ENCODE measurements at places on chromosomes 3 and 15.

DNA sequence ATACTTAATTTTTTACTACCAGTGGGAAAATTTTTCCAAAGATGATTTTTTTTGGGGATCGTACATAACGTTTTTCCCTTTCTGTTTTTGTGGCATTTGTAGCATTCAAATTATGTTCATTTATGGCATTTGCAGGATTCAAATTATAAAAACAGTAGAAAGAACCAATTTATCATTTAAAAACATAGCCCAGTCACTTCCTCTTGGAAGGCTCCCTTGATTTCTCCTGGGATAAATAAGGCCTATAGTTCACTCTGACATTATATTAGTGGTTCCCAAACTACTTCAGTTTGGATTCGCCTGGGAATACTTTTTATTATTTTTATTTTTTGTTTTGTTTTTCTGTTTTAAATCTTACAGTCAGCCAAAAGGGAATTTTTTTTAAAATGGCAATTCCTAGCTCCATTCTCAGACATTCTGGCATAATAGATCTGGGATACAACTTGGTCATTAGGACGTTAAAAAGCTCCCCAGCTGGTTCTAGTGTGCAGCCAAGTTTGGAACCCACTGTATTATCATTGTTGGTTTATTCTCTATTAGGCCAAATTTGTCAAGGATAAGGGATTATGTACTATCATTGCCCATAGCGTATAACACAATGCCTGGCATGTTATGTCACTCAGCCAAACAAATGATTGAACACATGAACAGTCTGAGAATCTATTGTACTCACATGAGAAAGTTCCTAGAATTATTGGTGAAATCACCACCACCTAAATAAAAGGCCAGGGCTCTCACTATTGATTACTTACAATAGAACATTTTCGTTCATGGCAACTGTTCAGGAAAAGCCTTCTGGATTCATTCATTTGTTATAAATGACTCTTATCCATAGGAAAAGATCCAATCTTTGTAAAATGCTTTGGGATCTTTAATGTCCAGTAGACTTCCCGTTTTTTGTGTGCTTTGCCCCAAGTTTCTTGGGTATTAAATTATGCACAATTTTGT lies 28.9 kb downstream of the RARB start:
- no peak for DNase-seq

DNA sequence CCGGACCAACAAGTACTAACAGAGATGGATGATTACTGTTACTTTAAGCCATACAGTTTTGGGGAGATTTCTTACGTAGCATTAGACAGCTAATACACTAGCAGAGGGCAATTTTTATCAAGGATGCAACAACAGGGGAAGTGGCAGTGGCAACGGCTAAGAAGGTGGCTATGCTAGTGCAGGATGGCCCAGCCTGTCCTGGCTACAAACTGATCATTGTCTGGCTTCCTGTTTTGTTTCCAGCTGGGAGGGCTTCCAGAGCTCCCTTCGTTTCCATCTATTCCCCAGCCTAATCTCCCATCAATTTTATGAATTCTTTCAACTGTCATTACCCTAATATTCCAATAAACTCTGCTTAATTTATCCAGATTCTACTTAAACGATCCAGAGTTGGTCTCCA lies 16.0 kb upstream of the PLA2G4F start:
- DNase-seq: no peak

GRCh38 chr3:119588112-119588511 lies 8.8 kb downstream of the ADPRH start:
- no peak for DNase-seq

DNA sequence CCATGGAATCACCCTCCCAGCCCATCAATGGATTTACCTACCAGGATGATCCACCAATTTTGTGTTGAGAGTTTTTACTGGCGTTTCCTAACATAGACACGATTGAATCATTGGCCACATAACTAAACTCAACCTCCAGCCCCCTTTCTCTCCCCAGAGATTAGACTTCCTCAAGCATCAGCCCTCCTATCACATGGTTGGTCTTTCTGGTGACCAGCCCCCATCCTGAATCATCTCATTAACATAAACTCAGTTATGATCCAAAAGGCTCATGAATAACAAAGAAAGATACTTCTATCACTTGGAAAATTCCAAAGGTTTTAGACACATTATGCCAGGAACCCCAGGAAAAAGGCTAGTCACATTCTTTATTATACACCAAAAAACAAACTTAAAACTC lies 21.2 kb downstream of the PRKAR2A start:
- no peak for DNase-seq

DNA sequence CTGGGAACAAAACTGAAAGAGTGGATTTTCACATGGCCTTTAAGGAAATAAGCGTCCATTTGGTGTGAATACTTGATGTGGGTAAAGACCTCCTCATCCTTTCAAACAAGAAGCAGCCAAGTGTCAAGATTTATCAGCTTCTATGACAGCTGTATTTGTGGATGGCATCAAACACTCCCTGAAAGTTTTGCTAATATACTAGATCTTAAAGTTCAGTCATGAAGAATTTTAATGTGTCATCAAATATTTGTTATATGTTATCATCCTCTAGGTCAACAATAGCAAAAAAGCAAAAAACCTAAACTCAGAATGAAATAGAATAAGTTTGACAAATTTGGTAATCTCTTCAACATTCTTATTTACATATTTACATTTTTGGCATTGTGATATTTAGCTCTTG lies 29.1 kb upstream of the LYSMD4 start:
- no peak for DNase-seq

- DNase-seq: no peak
Measured at GRCh38 chr3:141236361-141236760, 4.7 kb downstream of the PXYLP1 start.

GRCh38 chr15:101198800-101199199 lies 53.0 kb downstream of the CHSY1 start:
- DNase-seq: no peak
